Pulmonary artery endothelial cell (primary cell): ENCODE measurements at places on chromosomes 11 and 22.

DNA sequence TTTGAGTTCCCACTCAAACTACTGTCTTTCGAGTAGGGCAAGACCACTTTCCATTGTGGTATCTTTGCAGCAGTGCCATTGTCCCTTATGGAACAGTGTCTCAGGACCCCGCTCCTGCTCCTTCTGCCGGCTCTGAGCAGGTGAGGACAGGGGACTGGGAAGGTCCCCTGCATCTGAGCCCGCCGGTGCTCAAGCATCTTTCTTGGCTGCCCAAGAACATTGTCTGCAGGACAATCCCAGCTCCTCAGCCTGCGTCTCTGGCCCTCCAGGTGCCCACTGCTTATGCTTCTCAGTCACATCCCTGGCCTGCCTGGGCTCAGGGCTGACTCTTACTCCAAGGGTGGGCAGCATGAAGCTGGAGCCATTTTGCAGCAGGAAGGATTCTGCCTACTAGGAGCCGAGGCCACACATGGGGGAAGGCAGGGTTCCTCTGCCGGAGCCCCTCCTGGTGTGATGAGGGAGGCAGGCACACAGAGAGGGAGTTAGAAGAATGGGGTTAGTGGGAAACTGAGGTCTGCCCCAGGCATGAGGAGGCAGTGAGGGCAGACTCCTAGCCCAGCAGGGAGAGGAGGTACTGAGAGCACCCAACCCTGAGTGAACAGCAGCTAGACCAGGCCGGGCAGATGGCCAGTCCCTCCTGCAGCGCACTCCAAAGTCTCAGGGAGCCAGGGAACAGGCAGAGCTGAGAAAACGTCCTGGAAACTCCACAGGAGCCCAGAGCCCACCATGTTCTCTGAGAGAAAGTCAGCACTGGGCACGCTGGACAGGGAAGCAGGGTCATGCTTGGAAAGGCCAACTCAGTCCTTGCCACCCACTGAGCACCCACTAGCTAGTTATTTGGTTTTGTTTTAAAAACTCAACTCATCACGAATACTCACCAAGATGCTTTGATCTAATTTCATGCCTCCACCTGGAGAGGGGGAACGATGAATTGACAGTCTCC, 7.5 kb upstream of the PPARA start:
- DNase-seq, result no peak

GRCh38 chr11:108203075-108203474, 19.4 kb downstream of the NPAT start:
- DNase-seq, result no peak

GRCh38 chr11:60389279-60389910, 6.9 kb upstream of the MS4A14 start:
- no peak for DNase-seq

DNA sequence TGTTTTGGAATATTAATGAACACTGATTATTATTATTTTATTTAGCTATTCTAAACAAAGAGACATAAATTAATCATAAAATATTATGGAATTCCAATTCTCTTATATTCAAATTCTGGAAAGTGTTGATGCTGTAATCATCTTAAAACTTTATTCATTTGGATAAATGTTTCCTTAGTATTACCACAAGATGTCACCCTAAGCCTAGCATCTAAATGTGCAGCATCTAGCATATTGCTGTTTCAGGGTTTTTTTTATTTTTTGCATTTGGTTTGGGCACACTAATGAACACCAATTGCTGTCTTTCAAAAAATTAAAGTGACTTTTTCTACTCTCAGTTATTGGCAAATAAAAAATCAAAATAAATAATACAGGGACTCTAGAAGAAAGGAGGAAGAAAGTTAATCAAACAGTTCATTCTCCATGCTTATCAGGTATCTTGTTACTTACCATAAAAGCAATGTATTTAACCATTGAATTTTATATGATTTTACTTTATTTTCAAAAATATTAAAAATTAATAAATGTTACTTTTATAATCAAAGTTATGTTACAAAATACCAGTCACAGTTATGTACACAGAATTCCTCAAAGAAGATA, 31.8 kb downstream of the DLG2 start:
- DNase-seq, result peak; percentile 15

DNA sequence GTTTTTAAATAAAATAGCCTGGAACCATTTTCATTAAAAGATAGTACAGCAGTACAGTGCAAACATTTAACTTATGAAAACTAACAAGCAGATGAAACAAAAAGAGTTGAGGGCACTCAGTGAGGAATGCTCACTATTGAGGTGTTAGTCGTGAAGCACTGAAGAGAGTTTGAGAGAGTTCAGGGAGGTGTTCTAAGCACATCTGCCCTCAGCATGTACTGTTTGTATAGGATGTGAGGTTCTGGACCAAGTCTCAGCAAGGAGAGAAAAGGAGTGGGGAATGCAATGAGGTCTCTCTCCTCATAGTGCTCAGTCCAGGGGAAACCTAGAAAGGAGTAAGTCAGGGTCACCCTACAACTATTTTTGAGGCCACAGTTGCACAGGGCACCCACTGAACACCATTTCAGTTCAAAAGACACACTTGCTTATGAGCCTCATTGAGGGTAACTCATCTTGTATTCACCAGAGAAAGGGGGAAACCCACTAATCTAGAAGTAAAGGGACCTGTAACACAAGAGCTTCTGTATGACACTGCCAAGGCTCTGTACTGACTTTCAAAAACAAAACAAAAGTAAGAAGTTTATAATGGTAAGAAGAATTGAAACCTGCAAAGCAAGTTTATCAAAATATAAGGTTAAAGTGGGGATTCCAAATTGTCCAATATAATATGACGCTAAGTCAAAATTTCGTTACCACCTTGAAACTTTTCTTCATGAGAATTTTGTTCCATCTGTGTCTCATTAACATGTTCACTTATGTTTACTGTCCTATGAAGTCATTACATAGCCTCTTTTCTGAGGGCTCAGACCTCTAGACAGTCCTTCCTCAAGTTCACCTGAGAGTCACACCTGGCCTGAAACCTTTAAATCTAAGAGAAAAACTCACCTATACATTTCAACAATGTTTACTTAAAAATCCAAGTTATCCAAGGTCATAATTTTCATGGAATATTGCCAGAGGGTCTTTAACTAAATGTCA, 275.3 kb downstream of the ETS1 start:
- DNase-seq, result no peak

DNA sequence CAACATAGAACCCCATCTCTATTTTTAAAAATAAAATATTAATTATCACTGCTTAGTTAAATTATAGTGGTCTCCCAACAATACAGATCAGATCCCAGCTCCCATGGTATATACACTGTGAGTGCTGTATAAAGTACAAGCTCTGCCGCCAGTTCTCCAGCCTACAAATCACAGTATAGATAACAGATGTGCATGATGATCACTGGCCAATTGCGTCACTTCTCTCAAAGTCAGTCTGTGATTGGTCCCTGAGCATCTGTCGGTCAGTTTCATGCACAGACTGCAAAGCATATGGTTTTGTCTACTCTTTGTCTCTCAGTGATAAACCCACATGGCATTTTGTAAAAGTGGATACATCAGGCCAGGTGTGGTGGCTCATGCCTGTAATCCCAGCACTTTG, 15.7 kb downstream of the PPARA start:
- DNase-seq, result no peak

- no peak for DNase-seq
These were observed 26.0 kb downstream of the PKNOX2 start for GRCh38 chr11:125190566-125190965.

GRCh38 chr11:2555891-2556290, 111.1 kb downstream of the KCNQ1 start:
- DNase-seq, result no peak

DNA sequence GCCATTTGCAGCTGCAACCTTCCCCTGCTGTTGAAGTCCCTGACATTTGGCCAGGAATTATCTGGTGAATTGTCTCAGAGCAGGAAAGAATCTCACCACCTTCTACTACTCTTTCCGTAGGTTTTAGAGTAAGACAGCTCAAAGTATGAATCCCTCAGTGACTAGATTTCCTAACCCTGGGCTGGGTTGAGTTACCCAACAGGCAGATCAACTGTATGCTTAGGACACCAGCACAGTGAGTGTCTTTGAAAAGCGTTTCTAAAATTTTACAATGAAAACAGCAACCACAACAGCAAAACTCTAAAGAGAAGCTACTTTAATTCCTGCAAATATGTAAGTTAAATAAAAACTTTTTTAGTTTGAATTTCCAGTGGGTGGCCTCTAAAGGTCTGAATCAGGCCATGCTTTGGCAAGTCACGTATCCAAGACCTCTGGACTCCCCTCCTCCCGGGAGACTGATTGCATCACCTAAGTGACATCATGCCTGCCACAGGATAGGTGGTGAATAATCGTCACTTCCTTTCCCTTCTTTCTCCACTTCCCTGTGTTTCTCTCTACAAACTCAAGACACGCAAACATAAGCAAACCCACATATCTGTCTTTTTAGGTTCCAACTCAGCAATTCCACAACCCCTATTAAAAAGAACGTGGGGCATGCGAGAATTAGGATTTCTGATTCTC, 7.8 kb downstream of the OR8B12 start:
- no peak for DNase-seq

- no peak for DNase-seq
These were observed 7.1 kb upstream of the ENDOD1 start for GRCh38 chr11:95082576-95083001.

DNA sequence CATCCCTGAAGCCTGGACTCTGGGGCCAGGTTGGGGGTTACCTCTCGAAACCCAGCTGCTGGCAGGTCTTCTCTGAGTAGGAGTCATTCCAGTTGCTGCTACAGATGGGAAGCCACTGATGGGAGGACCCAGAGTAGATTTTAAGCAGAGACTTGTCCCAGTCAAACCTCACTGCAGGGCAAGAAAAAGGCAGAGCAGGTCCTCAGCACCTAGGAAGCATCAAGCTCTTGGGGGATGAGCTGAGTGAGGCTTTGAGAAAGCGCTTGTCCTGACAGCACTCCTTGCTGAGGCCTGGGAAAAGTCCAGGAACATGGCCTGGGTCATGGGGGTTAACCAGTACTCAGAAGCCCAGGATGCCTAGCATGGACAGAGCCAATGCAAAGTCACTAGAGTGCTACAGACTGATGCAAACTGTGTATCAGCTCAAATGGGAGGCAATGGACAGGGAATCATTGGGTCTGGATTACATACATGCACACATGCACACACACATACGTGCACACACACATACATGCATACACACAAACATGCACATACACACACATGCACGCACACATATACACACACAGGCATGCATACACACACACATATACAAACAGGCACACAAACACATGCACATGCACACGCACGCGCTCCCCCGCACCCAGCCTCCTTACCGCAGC, 15.3 kb downstream of the TMPRSS13 start:
- no peak for DNase-seq

GRCh38 chr22:49377306-49377705, 450.4 kb downstream of the BRD1 start:
- DNase-seq, result no peak

- DNase-seq, result no peak
These were observed 29.4 kb upstream of the GRIK4 start for GRCh38 chr11:120482149-120482548.

- DNase-seq, result peak; percentile 29
These were observed 894.6 kb downstream of the METTL15 start for GRCh38 chr11:29002816-29003215.

DNA sequence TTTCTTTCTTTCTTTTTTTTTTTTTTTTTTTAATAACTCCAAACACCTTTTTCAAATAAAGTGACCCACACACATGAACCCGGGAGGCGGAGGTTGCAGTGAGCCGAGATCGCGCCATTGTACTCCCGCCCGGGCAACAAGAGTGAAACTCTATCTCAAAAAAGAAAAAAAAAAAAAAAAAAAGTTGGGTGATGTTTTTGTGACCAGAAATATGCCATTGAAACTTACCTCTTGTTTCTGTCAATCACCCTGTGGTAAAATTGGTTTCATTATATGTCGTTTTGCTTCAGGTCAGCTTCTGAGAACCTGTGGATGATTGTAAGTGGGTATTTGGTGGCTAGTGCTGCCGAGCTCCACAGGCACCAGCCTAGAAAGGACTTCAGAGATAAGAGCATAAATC, 238.8 kb downstream of the TBC1D22A start:
- no peak for DNase-seq

GRCh38 chr22:49887702-49888101, 30.5 kb downstream of the ALG12 start:
- no peak for DNase-seq

DNA sequence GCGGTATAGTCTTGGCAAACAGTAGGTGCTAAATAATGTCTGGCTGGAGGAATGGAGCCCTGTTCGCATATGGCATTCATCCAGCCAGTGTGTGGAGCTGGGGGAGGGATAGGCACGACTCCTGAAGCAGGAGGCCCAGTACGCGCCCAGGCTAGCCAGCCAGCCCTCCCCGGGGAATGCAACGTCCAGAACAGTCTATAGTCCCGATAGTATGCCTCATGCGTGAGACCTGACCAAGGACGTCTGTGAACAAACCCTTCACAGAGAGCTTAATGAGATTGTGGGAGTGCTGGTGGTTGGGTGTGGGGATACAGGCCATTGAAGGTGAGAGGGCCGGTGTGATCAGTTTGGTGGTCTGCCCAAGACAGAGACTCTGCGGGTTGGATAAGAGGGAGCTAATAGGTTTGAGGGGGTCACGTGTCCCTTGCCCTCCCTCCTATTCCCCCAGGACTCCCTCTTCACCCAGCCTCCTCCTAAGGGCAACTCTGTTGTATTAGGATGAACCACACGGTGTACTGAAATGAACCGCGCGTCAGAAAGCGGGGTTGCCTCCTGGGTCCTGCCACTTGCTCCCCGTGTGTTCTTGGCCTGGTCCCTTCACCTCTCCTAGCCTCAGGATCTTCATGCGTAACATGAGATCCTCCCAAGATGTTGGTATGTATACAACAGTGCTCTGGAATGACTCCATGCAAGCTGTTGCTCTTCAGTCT, 987 bp upstream of the GRIK4 start:
- no peak for DNase-seq

DNA sequence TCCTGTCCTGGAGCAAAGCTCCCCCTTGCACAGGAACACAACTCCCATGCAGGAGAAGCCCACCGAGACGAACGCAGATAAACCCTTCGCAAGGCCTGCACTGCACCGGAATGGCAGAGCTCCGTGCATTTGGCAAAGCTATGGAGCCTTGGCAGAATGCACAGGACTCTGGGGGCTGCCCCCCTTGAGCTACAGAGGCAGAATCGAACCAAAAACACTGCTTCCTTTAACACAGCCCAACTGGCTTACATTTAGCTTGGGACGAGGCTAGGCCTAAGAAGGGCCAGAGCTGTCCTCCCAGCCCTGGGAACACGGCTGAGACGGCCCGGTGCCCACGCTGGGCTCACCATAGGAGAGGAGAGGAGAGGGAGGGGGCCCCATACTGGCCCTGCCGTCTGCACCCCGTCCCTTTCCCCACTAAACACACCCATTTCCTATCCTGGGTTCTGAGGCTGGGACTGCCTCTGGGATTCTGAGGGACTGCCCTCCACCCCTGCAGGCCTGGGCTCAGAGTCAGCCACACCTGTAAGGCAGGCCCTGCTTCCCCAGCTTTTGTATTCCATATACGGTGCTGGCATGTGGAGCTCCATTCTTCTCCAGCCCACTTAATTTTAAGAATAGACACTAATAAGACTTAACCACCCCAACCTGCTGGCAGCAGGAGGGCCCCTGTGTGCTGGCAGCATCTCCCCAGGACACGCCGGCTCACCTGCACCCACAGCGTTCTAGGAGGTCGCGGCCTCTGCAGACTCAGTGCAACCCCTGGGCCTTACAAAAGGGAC, 32.9 kb downstream of the PPM1F start:
- DNase-seq, result no peak
